ENCODE measurements at places on chromosomes 4 and X.

- no peak for DNase-seq
Observed at GRCh38 chrX:38627683-38628082, 66.3 kb downstream of the TSPAN7 start.

- no peak for DNase-seq
Observed at GRCh38 chr4:175450446-175450845, 361.6 kb downstream of the GPM6A start.

GRCh38 chrX:69226459-69227158 lies 61.4 kb upstream of the PJA1 start:
- no peak for DNase-seq

GRCh38 chr4:173091362-173091761 lies 77.2 kb upstream of the GALNT7 start:
- no peak for DNase-seq

DNA sequence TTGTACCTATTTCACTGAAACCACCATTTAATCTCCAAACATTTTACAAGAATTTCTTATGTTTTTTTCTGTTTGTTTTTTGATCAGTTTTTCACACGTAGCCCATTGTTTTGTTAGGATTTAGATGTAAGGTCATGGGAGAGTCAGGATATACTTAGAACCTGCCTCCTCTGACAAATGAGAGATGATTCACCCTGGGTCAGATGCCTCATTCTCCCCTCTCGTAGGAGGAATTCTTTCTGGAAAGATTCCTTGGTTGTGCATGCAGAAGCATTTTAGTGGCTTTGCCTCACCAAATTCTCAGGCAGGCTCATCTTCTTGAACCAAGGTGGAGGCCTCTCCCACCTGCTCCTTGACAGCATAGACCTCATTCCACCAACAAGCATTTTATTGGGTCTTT lies 599.3 kb downstream of the SPRY1 start:
- no peak for DNase-seq

GRCh38 chr4:42574870-42575430 lies 82.0 kb downstream of the ATP8A1 start:
- DNase-seq = no peak

GRCh38 chrX:38986586-38986985 lies 185.3 kb downstream of the MID1IP1 start:
- DNase-seq = no peak

DNA sequence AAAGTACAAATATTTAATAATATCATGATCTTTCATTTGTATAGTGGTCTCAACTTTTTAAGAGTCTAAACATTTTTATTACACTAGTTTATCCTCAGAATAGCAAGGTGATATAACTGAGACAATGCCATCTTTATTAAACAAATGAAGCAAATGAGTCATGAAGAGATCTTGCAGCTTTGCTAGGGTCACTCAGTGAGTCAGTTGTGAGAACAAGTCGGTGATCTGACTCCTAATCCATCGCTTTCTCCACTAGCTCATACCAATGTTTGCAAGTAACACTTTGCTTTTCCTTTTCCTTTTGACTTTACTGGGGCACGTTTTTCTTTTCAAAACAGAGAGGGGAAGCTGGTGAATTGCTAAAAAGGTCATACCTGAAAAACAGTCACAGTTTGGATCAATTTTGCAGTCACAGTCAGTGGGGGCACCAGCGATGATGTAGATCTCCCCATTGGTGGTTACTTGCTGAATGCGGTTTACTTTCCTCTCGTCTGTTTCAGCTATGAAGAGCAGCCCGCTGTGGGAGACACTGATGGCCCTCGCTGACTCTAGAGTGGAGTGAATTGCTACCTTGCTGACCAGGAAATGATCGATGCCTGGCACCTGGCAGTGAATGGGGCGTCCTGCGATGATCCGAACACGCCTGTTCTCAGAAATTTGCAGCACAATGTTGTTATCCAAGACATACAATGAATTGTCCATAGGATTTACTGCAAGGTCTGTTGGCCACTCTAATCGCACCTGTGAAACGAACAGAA lies 75.7 kb downstream of the SH2D1A start:
- no peak for DNase-seq

- DNase-seq = no peak
Observed at GRCh38 chr4:56791316-56791715, 30.2 kb downstream of the SPINK2 start.
